Fibroblast of skin of right quadriceps (primary cell): ENCODE measurements at places on chromosomes 7 and 10.
A peak's percentile ranks its signal among the peaks of the same experiment; 100 is the strongest.

DNA sequence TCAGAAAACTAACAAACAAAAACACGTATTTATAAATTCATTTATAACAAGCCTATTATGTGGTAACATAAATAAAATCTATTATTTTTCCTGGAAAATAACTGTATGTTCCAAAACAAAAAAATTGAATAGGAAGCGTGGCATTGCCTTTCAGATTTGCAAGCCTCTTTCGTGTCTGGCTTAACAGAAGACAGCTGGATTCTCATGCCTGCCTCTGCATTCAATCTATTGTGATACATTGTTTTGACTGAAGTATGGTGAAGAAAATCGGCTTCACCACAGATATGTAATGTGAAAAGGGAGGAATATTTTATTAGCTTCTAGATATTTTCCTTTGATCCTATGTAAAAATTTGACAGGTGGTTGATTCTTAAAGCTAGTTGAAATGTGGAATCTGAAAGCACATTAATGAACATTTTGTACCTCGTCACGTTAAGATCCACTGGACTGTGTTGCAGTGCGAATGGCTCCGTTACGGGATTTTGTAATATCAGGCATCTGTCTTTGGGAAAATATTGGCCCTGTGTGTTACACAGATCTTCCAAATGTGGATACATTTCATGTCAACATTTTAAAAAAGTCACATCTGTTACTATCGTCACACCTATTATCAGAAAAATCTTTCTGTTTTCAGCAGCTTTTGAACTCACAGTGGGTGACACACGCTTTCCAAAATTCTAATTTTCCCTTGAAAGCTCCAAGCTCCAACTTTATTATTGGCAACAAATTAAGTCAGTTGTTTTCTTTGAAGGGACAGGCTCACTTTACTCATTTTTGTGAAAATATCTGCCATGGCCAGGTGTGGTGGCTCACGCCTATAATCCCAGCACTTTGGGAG lies 26.2 kb downstream of the PALD1 start:
- DNase-seq, result no peak

DNA sequence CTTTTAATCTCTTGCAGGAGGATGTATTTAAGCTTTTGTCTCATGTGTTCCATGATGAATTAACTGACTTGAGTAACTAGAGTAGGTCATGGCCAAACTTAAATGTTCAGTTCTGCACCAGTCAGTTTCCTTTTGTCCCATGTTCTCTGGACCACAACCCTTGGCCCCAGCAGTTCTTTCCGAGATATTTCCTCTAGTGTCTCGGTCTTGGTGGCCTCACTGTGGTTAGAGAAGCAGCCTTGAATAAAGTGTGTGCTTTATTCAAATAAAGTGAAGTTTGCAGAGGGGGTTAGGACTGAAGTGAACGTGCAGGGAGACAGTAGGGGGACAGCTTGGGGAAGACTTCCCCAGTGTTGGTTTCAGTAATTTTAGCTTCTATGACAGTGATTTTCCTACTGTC lies 9.3 kb downstream of the ZNF212 start:
- DNase-seq, result no peak

- peak; percentile 12 for DNase-seq
These were observed 37.2 kb downstream of the PRSS2 start for GRCh38 chr7:142807855-142808460.

- no peak for DNase-seq
These were observed 38.8 kb downstream of the TBXAS1 start for GRCh38 chr7:139867847-139868246.

DNA sequence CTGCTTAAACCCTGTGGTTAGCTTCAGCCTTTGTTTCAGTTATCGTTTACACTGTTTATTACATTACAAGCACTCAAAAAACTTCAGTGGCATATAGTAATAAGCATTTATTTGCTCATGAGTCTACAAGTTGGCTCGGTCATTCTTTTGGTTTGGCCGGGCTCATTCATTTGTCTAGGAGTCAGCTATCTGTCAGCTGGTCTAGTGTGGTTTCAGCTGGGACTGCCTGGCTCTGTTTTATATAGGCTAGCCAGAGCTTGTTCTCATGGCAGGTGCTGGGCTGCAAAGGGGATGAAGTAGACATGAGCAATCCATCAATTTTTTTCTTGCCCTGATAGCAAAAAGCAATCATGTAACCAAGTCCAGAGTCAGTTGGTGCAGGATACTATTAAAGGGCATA lies 103.6 kb downstream of the MKLN1 start:
- no peak for DNase-seq

DNA sequence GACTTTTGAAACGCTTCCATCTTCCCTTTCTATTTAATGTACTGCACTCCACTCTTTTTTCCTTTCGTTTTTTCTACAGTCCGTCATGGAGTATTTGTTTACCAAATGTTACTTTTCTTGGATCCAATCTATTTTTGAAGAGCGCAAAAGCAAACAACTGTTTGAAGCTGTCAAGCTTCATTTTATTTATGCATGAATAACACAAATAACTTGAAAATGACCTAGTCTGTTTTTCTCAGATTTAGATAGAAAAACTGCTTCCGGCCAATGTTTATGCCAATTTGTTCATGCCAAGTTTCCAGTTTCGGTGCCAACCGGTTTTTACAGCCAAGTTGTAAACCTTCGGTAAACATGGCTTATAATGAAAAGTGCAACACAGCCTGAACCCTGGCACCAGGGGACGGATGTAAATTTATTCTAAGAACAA lies 150.9 kb upstream of the KLF6 start:
- no peak for DNase-seq

DNA sequence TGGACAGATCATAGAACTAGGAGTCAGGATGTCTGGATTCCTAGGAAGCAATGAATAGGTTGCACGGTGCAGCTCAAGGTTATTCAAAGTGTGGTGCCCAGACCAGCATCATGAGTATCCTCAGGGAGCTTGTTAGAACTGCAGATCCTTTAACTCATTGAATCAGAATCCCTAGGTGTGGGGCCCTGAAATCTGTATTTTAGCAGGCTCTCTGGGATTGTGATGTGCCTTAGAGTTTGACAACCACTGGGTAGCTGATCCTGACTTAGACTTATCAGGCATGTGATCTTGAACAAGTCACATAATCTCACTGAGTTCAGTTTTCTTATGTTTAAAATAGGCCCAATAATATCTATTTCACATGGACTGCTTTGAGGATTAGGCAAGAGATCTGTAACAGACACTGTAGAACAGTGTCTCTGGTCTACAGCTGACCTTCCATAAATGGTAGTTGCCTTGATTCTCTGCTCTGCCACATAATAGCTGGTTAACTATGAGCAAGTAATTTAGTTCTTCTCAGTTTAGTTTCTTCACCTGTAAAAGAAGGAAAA lies 46.4 kb upstream of the ATRNL1 start:
- DNase-seq, result no peak

DNA sequence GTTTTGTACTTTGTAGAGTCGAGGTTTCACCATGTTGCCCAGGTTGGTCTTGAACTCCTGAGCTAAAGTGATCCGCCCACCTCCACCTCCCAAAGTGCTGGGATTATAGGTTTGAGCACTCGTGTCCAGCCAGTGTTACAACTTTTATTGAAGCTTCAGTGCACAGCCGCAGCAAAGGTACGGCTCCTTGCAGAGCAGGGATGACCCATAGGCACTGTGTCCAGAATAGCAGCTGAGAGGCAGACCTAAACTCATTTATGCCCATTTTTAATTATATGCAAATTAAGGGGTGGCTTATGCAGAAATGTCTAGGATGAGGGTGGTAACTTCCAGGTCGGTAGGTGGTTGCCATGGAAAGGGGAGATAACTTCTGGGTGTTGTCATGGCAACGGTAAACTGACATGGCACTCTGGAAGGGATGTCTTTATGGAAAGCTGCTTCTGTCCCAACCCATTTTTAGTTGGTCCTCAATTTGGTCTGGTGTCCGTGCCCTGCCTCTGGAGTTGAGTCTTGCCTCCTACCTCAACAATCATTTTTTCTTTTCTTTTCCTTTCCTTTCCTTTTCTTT lies 22.7 kb downstream of the NYAP1 start:
- DNase-seq, result no peak

DNA sequence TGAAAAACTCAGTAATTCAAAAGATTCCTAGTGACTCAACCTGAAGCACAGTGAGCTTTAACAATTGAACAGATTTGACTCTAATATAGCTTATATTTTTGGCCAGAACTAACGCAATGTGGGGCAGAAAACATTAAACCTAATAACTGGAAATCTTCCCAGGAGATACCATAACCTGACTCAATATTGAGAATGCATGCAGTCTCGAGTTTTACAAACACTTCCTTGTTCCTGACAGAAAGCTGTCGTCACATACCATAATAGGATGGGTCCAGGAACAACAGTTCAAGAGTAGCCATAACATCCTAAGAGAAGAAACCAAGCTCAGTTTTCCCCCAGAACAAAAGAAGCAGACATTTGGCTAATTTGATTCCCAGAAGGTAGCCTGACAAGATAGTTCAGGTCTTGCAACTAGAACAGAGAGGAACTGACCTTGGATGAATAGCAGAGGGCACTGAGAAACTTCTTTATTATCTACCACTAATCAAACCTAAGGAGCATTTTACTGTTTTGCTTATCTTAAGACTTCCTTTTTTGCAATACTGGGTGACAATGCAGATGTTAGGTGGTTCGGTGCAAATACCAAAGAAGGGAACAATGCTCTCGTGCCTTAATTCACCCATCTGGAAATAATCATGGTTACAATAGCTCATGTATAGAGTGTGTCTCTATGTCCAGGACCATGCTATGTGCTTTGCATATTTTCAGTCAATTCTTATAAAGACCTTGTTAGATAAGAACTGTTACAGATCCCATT lies 38.6 kb upstream of the ACSL5 start:
- peak; percentile 30 for DNase-seq
